Astrocyte (in vitro differentiated cells and primary cell): ENCODE measurements at places on chromosomes 11 and 22. TPM values are rescaled to one million over a fixed set of nuclear protein-coding genes. Genes with fewer than 3 reads are reported as not detected.

DNA sequence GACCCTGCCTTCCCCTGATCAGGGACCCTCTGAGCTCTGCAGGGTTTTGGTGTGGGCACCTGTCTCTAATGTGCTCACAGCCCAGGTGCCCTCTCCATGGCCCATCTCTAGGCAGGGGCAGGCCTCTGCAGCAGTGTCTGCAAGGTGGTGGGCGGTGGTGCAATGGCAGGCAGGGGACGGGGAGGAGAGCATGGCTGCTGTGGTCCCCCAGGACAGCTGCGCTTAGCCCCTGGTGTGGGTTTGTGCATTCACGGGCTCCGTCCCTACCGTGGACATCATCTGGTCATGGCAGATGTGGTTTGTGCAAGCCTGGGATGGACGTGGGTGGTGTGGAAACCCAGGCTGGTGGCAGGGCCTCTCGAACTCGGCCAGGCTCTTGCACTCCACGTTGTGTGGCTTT is 443.1 kb downstream of the TBC1D22A start:
- H3K27ac ChIP-seq, result no peak overlapping the region
- no peaks in the 10 kb centered on the region for H3K4me1 ChIP-seq
- no peak overlapping the region for H3K4me3 ChIP-seq
- no peak for DNase-seq

DNA sequence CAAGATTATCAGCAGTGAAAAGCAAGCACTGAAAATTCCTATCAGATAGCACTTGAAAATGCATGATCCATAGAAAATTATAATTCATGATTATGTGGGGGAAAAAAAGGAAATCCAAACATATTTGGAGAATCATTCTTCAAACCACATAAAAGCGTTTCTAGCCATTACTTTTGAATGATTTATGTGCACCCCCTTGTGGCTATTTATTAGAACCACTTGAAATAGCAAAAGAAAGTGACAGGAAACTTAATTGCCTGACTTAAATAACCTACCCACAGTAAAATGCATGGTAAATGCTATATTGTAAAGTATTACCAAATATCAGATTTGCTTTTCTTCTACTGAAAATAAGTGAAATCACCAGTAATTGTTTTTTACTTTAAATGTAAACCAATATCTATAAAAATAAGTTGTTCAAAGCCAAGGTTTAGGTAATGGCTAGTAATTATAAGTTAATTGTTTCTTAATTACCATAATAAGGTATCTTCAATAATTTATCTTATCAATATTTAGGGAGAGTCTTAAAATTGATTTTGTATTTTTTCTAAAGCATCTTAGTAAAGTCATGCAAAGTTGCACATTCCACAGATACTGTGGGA is 168.5 kb downstream of the ARHGAP42 start:
- no peaks in the 10 kb centered on the region for H3K36me3 ChIP-seq
- H3K4me1 ChIP-seq, result no peaks in the 10 kb centered on the region
- no peaks in the 10 kb centered on the region for H3K27me3 ChIP-seq
- DNase-seq, result peak; percentile 53

- no peaks in the 10 kb centered on the region for H3K27me3 ChIP-seq
- H3K4me1 ChIP-seq, result peaks cover 14% of the 10 kb centered on the region
- H3K36me3 ChIP-seq, result no peaks in the 10 kb centered on the region
- no peak overlapping the region for H3K4me3 ChIP-seq
- DNase-seq, result peak; percentile 70
Observed at GRCh38 chr11:20089796-20090653, 70.2 kb downstream of the DBX1 start.

DNA sequence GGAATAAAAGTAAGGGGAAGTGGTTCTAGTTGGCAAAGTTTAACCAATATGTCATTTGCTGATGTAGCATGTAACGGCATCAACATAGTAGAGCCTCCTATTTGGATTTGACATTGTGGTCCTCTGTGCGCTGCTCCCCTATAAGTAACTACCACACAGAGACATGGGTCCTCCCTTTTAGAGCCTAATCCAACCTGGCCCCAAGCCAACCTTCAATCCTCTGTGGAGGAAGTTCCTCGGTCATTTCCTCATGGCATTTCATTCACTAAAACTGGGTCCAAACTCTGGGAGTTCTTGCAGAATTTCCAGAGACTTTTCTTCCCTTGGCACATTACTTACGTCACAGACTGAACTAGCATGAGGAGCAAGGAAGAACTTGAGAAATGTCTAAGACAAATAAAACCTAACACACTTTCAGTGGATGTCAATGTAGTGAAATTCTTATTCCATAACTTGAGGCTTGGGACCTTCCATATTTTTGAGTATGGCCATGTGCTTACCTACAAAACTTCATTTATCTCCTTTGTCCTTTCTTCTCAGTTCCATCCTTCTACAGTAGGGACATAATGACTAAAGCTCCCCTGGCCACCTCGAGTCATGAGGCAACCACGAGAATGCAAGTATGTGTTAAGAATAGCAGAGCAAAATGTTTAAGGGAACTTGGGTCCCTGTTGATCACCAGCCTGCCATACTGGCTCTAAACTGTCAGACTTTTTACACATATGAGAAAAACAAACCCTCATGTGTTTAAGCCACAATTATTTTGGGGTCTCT is 34.7 kb downstream of the MMP20 start:
- no peak overlapping the region for H3K27ac ChIP-seq
- no peaks in the 10 kb centered on the region for H3K27me3 ChIP-seq
- H3K4me3 ChIP-seq, result no peak overlapping the region

DNA sequence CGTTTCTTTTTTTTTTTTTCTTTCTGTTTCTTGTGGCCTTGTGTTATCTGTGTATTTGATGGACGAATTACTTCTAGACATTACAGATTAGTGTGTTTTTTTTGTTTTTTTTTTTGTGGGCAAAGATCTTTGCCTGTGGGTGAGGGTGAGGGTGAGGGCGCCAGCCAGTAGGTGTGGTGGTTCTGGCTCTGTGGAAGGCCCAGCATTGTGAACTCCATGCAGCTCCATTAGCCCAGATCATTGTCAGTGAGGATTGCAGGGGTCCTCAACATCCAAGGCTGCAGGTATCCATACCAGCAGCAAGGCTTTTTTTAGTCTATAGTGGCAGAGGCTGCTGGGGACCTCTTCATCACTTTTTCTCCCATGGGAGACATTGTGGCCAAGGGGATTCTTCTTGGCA is 13.7 kb downstream of the BIRC2 start:
- no peak for DNase-seq
- no peaks in the 10 kb centered on the region for H3K4me1 ChIP-seq

The OR8D4 gene
- total RNA-seq, result not detected in 2 replicates

DNA sequence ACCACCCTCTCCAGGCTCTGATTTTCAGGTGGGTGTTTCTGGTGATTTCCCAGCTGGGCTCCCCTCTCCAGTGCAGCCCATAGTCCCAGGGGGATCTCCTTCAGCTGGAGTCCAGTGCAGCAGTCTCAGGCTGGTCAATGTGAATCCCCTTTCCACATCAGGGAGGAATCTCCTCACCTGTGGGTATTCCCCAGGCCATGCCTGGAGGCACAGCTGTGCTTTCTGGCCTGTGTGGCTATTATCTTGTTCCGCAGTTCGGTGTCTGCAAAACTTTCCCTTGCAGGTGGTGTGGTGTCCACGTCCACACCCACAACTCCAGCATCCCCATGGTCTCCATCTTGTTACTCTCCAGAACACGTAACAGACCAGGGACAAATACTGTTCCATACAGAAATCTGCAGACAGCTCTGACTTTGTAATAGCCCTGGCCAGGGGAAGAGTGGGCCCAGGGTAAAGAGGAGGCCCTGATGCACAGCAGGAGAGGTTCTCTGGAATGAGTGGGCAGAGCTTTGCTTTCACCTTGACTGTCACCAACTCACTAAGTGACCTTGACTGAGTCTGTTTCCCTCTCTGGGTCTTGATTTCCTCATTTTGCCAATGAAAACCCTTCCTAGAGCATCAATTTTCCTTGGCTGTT is 183.2 kb downstream of the CSNK2A3 start:
- H3K27me3 ChIP-seq, result no peaks in the 10 kb centered on the region
- no peak for DNase-seq
- no peaks in the 10 kb centered on the region for H3K36me3 ChIP-seq
- H3K4me1 ChIP-seq, result peaks cover 8% of the 10 kb centered on the region
- no peak overlapping the region for H3K4me3 ChIP-seq
- no peak overlapping the region for H3K27ac ChIP-seq

The GSTT2B gene
- 4.2 and 4.9 TPM in 2 replicates for total RNA-seq

GRCh38 chr22:43951966-43952365 is 3.3 kb upstream of the SAMM50 start:
- DNase-seq, result no peak
- H3K27ac ChIP-seq, result no peak overlapping the region
- H3K36me3 ChIP-seq, result no peaks in the 10 kb centered on the region
- no peaks in the 10 kb centered on the region for H3K27me3 ChIP-seq
- no peak overlapping the region for H3K4me3 ChIP-seq

- no peak for DNase-seq
- no peak overlapping the region for H3K4me3 ChIP-seq
- H3K27ac ChIP-seq, result peak overlapping the region; percentile 84
- peaks cover 33% of the 10 kb centered on the region for H3K4me1 ChIP-seq
Observed at GRCh38 chr11:122803716-122804115, 34.6 kb upstream of the CRTAM start.

- no peak overlapping the region for H3K4me3 ChIP-seq
- no peaks in the 10 kb centered on the region for H3K4me1 ChIP-seq
- peaks cover 4% of the 10 kb centered on the region for H3K36me3 ChIP-seq
- DNase-seq, result no peak
Observed at GRCh38 chr11:66849501-66850234, 6.4 kb downstream of the RCE1 start.

- H3K27ac ChIP-seq, result no peak overlapping the region
- H3K36me3 ChIP-seq, result no peaks in the 10 kb centered on the region
- H3K4me3 ChIP-seq, result no peak overlapping the region
- H3K27me3 ChIP-seq, result no peaks in the 10 kb centered on the region
- peaks cover 9% of the 10 kb centered on the region for H3K4me1 ChIP-seq
- DNase-seq, result peak; percentile 44
Observed at GRCh38 chr11:23211221-23211620, 350.9 kb upstream of the CCDC179 start.

- H3K4me3 ChIP-seq, result no peak overlapping the region
- no peaks in the 10 kb centered on the region for H3K36me3 ChIP-seq
- H3K27me3 ChIP-seq, result peaks cover 71% of the 10 kb centered on the region
- H3K4me1 ChIP-seq, result no peaks in the 10 kb centered on the region
Observed at GRCh38 chr11:129366737-129367597, 8.7 kb upstream of the BARX2 start.

- DNase-seq, result peak; percentile 99
- H3K4me3 ChIP-seq, result no peak overlapping the region
- peak overlapping the region; percentile 99 for H3K27ac ChIP-seq
- H3K4me1 ChIP-seq, result peaks cover 36% of the 10 kb centered on the region
- no peaks in the 10 kb centered on the region for H3K27me3 ChIP-seq
- no peaks in the 10 kb centered on the region for H3K36me3 ChIP-seq
Observed at GRCh38 chr11:125263268-125263790, 98.8 kb downstream of the PKNOX2 start.

GRCh38 chr11:2737866-2738265 is 38.1 kb upstream of the KCNQ1OT1 start:
- DNase-seq, result no peak
- H3K27ac ChIP-seq, result no peak overlapping the region
- H3K27me3 ChIP-seq, result no peaks in the 10 kb centered on the region

The IL18 gene
- 2.1 and 5.3 TPM in 2 replicates for total RNA-seq

GRCh38 chr11:64834723-64835615 is 9.5 kb downstream of the CDC42BPG start:
- H3K4me1 ChIP-seq, result peaks cover 6% of the 10 kb centered on the region
- no peak overlapping the region for H3K4me3 ChIP-seq
- H3K27ac ChIP-seq, result no peak overlapping the region
- no peaks in the 10 kb centered on the region for H3K36me3 ChIP-seq
- peak; percentile 43 for DNase-seq

- peaks cover 12% of the 10 kb centered on the region for H3K4me1 ChIP-seq
- peaks cover 17% of the 10 kb centered on the region for H3K27me3 ChIP-seq
- no peak overlapping the region for H3K27ac ChIP-seq
Observed at GRCh38 chr11:64711956-64712362, 11.0 kb downstream of the NRXN2 start.

DNA sequence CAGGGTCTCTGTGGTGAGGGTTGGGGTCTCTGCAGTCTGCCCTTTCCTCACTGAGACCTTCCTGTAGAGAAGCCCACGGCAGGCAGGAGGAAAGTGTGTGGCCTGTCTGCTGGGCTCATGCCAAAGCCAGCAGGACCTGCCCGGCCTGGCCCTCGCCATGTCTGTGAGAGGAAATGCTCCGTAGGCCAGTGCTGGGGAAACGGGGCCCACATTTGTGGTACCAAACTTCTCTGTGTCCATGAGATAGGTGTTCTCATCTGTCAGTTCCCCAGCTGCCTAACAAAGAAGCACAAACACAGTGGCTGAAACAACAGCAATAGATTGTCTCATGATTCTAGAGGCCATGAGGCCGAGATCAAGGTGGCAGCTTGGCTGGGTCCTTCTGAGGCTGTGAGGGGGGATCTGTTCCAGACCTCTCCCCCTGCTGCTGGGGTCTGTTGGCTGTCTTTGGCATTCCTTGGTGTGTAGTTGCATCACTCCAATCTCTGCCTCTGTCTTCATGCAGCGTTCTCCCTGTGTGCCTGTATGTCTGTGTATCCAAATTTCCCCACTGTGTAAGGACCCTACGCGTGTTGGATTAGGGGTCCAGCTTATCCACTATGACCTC is 772.5 kb downstream of the TBC1D22A start:
- H3K36me3 ChIP-seq, result no peaks in the 10 kb centered on the region
- H3K4me3 ChIP-seq, result no peak overlapping the region
- DNase-seq, result no peak

DNA sequence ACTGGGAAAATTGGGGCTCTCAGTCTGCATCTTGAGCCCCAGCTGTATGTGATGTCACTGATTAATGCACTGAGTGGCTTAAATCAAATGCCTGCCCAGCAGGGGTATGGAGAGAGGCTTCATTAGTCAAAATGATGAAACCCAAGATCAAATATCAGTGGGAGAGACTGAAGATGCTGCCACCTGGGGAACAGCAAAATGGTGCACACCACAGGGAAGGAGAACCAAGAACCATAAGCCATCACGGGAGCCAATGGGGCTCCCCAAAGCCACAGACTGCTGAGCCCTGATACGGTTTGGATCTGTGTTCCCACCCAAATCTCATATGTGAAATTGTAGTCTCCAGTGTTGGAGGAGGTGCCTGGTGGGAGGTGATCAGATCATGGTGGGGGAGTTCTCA is 85.6 kb downstream of the CTTN start:
- H3K4me1 ChIP-seq, result peaks cover 7% of the 10 kb centered on the region
- no peak for DNase-seq
- H3K36me3 ChIP-seq, result no peaks in the 10 kb centered on the region

- peak; percentile 26 for DNase-seq
- H3K27ac ChIP-seq, result no peak overlapping the region
- peaks cover 7% of the 10 kb centered on the region for H3K27me3 ChIP-seq
- no peaks in the 10 kb centered on the region for H3K36me3 ChIP-seq
Observed at GRCh38 chr22:19523240-19524169, 705 bp downstream of the CLDN5 start.

The DEFB131B gene
- total RNA-seq, result not detected in 2 replicates

GRCh38 chr22:37175414-37176281 is 12.4 kb downstream of the C1QTNF6 start:
- H3K4me1 ChIP-seq, result peaks cover 14% of the 10 kb centered on the region
- no peak overlapping the region for H3K4me3 ChIP-seq
- H3K27ac ChIP-seq, result no peak overlapping the region
- DNase-seq, result no peak
- no peaks in the 10 kb centered on the region for H3K27me3 ChIP-seq
- no peaks in the 10 kb centered on the region for H3K36me3 ChIP-seq

- H3K4me1 ChIP-seq, result peaks cover 76% of the 10 kb centered on the region
- H3K4me3 ChIP-seq, result peak overlapping the region; percentile 43
- peak overlapping the region; percentile 100 for H3K27ac ChIP-seq
- H3K27me3 ChIP-seq, result no peaks in the 10 kb centered on the region
- peak; percentile 64 for DNase-seq
- H3K36me3 ChIP-seq, result no peaks in the 10 kb centered on the region
Observed at GRCh38 chr11:65488273-65489034, 10.4 kb upstream of the MALAT1 start.
